Stimulated activated CD4-positive, alpha-beta T cell treated with anti-CD3 and anti-CD28 coated beads, TNF-alpha, amount 100 ng/mL, for 1 hour (primary cell): ENCODE measurements at places on chromosomes 16 and 17.

- DNase-seq: no peak
Observed at GRCh38 chr17:488993-489757, 136.6 kb upstream of the RPH3AL start.

DNA sequence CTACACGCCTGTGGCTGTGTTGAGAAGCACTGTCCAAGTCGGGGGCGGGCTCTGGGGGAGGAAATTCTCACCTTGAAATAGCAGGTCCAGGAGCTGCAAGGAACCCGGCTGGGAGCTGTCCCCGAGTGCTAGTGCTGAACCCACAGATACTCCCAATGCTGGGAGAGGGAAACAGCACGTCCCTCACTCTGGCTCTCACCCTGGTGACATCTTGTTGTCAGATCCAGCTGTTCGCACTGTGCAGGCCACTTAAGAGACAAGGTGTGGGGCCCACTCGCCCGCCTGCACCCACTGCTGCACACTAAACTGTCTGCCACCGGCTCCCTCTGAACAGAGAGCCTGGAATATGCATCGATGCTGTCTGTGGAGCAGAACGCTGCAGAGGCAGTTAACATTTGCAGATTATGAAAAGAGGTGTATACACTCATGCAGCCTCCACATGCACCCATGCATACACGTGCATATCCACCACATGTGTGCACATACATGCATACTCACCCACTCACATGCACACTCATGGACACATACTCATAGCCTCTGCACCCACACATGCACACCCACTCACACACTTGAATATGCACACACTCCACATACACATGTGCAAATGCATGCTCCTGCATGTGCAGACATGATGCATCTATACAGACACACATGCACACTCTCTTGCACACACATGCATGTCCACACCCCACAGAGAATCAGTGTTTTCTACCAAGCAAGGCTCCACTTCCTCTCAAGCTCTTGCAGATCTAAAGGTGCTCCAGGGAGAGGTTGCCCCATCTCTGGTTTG is 42.0 kb downstream of the MGAT5B start:
- no peak for DNase-seq

GRCh38 chr16:67528222-67528869 is at the start of gene RIPOR1:
RIPOR1 (plus strand) TSS chr16:67528829; CDS start chr16:67538447, 9,618 bp downstream.
- DNase-seq: no peak

GRCh38 chr16:69839240-69839688 is 77.1 kb downstream of the WWP2 start:
- DNase-seq: no peak

DNA sequence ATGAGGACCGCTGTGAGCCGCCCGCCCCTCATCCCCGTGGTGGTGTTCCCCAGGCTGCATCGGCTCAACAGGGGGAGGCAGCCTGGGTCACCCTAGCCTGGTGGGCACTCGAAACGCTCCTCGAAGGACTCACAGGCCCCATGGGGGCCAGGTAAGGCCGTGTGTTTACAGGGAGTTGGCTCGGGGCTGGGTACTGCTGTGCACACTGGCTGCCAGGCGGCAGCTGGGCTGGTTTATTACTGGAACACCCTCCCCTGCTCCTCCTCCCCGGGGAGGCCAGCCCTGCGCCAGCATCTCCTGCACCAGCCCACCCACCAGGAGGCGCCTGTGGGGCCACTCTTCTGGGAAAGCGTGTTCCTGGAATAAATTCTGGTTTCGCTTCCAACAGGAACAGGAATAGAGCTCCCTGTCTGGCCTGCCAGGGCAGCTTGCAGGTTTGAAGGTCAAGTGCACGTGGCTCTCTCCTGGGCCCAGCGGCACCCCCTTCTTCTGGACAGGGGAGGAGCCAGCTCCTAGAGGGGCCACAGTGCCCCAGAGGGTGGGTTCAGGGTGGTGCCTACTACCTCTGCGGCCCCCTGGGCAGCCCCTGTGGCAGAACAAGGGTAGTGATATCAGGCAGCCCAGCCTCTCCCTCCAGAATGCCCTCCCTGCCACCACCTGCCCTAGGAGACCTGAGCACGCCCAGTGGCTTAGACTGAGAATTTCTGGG is 11.3 kb downstream of the MCRIP1 start:
- no peak for DNase-seq

- no peak for DNase-seq
Observed at GRCh38 chr16:10172848-10173655, 9.2 kb downstream of the GRIN2A start.

DNA sequence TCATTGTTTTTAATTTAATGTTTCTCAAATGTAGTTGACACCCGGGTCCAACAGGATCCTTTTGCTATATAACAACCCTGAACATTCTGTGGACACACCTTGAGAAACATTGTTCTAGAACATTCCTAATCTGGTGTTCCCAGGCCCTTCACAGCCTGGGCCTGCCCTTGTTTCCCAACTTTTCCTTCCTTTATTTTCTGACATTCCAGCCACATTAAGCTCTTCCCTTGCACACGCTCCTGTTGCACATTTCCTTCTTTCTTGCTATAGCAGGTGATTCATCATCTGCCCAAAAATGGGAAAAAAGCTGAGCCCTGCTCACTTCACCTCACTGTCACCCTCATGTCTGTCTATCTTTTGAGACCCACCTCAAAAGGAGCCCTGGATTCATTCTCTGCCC is 67.9 kb upstream of the MARCHF10 start:
- no peak for DNase-seq

- no peak for DNase-seq
Observed at GRCh38 chr17:31919802-31920525, 16.8 kb upstream of the SUZ12 start.

- DNase-seq: no peak
Observed at GRCh38 chr16:50024207-50024606, 818 bp upstream of the CNEP1R1 start.

GRCh38 chr17:21530311-21530710 is 154.2 kb downstream of the KCNJ12 start:
- no peak for DNase-seq

GRCh38 chr16:30350134-30350871 is 4.8 kb downstream of the CD2BP2 start:
- DNase-seq: no peak

GRCh38 chr17:43011728-43012472 is 5.3 kb downstream of the IFI35 start:
- no peak for DNase-seq

GRCh38 chr16:50460538-50461399 is 87.4 kb upstream of the NKD1 start:
- DNase-seq: no peak

- no peak for DNase-seq
Observed at GRCh38 chr17:15886804-15887203, 58.1 kb upstream of the ADORA2B start.

DNA sequence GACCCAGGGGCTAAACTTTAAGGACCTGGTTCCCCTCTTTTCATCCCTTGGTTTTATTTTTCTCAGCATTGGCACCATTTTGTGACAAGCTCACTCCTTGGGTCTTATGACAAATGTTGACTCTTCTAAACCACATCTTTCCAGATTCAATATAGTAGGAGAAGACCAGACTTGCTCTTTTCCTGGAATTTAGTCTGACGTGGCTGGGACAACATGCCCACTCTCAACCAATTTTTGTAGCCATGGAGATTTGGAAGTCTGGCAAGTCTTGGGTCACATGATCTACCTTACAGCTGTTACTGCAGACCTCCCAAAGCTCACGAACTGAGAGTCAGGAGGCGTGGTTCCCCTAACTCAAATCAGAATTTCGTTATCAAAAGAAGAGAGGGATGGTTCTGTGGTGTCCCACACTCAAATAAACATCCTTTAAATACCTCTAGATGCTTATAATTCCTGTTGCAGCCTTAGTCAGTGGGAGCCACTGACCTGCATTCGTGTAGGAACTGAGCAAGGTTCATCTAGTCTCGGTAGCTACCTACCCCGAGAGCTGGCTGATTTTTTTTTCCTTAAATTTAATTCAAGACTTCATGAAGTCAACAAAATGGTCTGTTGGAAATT is 683.5 kb downstream of the MAF start:
- no peak for DNase-seq

- no peak for DNase-seq
Observed at GRCh38 chr16:2025251-2025650, 1.5 kb upstream of the NHERF2 start.

DNA sequence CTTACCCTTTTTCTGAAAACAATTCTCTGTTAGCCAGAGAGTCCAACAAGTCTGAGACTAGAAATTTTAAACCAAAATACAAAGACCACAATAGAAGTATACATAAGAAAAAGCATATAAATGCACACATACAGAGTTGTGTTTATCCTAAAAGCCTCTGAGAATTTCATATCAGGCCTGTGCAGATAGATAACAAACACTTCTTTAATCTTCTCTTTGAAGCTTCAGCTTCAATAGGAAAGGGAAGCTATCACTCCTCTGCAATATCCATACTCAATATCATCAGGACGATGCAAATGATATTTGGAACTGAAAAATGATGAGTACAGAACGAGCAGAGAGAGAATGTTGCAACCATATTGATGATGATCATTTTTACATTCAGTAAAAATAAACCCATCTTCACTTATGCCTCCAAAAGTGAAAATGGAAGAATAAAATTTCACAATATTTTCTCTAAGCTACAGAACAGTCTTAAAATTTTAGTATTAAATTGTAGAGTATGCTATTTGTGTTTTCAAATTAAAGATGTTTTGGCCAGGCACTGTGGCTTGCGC is 61.6 kb downstream of the SKAP1 start:
- no peak for DNase-seq

DNA sequence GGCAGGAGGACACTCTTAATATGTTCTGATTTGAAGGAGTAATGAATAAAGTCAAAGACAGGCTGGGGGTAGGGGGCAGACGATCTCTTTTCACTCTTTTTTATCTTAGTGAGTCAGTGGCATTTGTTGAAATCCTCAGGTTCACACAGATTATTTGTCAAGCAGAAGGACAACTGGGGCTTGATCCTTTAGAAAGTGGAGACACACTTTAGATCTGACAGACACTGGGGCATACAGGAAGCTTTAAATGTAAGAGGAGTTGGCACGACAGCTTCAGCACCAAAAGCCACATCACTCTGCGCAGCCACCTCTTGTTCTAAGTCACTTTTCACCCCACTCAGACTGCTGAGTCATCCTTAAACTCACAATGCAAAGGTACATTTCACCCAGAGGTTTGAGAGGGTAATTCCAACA is 121.5 kb downstream of the STXBP4 start:
- peak; percentile 24 for DNase-seq

DNA sequence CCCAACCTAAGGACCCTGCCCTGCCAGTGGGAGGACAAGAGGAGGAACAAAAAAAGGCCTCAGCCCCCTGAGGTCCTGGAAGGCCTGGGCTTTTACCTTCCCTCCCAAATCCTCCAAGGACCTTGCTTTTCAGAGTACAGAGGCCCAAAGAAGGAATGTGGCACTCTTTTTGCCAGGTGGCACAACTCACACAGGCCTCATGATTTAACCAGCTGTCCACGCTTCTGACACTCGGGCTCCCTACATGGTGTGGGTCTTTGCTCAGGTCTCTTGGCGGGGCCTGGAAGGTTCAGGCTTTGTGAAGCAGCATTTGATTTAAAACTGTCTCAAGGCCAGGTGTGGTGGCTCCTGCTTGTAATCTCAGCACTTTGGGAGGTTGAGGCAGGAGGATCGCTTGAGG is 120.6 kb downstream of the ABCC6 start:
- no peak for DNase-seq

DNA sequence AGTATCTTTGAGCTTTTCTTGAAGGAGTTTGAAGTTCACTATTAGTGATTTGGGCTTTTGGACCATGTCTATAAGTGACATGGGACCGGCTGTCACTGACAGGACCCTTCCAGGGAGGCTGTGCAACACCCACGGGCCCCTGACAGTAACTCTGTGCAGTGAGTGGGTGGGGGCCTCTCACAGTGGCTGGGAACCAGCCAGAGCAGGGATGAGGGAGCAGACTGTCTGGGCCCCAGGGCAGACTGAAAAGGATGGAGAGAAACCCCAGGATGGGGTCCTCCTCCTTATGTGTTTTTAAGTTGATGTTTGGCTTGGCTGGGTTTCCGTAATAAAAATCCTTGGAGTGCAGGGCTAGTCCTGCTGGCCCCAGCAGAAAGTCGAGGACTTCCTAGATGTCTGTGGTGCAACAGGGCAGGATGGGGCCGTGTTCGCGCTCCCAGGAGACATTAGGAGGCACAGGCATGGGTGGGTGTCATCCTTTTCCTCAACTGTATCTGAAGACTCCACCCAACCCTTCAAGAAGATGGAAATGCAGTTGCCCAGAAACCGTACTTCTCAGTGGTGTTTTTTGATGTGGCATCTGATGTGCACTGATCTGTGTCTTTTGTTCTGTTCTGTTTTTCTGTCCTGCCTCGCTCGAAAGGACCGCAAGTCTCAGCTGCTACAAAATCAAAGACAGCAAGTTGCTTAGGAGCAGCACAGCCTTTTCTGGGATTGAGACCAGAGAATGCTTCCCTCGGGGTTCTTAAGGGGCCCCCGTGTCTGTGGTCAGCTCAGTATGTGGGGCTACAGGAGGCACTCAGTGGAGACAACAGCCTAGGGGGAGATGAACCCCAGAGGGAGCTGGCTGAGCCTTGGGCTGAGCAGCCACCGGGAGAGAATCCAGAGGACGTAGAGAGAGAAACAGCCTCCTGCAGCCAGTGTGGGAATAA is 24.2 kb downstream of the PLD6 start:
- no peak for DNase-seq

DNA sequence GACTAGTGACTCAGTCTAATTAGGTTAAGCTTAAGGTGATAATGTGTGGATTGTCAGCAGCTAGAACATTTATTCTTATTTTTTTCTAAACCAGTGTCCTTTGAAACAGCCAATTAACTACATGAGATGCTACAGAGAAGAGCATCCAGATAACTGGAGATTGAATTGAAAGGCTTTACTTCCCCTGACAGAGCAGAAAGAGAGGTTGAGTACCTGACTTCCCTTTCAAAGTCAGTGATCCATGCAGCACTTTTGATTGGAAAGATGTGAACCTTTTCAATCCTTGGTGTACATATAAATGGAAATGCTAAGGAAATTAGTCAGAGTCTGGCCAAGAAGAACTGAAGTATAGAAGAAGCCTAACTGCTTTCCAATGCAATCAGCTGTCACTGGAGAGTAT is 653.8 kb downstream of the CDH8 start:
- no peak for DNase-seq

DNA sequence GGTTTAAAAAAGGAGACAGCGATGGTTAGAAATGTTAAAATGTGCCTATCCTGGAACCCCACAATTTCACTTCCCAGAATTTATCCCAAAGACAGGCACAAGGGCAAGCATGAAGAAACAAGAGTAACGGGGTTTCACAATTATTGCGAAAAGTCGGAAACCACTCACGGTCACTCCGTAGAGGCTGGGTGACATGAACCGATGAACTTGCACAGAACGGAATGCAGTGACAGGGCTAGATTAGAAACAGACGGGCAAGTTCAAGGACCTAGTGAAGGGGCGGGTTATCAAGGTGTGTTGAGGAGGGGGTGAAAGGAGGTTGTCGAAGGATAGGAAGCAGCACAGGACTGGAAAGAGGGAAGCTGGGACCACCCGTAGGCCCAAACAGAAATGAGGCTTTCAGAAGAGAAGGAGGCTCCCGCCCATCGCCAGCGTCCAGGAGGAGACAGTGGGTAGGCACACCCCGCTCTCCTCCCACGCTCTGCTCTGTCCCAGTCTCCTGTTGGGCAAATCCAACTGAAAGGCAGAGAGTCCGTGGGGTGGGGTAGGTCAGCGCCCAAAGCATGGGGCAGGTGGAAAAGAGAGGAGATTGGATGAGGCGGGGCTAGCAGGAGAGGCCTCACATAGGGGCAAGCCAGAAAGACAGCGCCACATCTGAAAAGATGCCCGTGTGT is 47.4 kb upstream of the JPH3 start:
- DNase-seq: no peak
